Naive thymus-derived CD4-positive, alpha-beta T cell (primary cell): ENCODE measurements at places on chromosomes 1 and 21. TPM values are rescaled to one million over a fixed set of nuclear protein-coding genes. Genes with fewer than 3 reads are reported as not detected.

ARHGEF10L gene
- total RNA-seq, result 0.81 TPM

PRR9 gene
- not detected in 2 replicates for total RNA-seq

DNA sequence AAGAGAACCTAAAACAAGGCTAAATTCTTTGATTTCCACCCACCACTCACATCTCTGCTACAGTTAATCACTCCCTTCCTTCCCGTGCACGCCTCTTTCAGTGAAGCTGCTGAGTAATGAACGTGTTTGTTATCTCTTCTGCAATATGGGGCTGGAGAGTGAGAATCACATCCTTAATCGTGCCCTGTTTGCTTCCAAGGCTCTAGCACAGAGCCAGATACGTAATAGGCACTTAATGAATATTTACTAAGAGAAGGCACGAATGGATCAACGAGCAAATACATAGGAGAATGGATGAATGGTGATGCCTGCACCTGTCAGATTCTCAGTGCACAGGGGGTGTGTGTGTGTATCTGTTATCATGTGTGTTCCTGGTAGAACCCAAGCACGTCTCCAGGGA is 22.1 kb upstream of the FAM43B start:
- DNase-seq, result no peak

DNA sequence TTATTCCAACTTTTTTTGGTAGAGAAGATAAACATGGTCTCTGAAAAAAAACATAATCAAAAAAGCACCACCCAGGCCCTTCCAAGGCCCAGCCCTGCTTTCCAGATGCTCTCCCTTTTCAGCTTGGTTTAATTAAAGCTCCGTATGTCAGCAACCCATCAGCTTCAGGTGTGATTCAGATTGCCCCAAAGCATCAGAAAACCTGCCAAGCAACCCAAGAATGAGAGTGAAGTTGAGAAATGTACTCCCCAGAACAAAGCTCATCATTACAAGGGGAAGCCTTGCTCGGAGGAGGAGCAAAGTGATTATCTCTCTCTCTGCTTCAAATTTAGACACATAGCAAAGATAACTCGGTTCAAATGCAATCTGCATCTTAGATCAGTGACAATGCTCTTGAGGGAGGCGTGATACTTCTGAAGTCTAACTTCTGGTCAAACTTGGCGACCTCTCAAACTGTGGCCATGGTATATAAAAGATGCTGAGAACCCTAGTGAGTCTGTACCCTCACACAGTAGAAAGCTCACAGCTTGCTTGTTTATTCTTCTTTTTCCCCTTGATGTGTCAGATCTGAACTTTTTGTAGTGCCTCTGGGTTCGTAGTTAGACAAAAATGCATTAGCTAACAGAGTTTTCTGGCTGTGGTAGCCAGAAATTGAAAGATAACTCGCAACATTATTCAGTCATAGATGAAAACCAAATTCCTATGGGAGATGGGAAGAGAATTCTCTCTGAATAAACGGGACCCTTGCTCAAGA is 63.3 kb upstream of the ZC3H11B start:
- DNase-seq, result no peak

DNA sequence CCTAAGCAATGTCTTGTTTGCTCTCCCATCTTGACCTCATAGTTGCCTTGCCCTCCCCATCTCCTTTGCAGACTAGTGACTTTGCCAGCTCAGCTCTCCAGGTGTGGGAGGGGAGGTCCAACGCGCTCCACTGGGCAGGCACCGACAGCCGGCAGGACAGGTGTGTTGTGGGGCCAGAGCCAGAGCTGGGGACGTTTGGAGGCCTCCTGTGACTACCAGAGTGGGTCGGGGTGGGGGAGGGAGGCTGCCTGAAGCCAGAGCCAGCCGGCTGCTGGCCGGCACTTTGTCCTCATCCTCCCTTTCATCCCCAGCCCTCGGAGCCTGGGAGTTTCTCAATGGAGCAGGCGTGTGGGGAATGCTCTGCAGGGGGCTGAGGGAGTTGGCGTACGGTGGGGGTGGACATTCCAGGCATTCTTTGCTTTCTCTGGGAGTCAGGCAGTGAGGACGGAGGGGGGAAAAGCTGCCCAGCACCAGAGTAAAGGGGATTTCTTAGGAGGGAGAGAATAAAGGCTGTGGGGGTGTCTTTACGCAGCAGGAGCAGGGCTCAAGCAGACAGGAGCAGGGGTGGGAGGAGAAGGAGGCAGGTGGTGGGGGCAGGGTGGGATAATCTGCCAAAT is 20.2 kb downstream of the NUAK2 start:
- no peak for DNase-seq

DNA sequence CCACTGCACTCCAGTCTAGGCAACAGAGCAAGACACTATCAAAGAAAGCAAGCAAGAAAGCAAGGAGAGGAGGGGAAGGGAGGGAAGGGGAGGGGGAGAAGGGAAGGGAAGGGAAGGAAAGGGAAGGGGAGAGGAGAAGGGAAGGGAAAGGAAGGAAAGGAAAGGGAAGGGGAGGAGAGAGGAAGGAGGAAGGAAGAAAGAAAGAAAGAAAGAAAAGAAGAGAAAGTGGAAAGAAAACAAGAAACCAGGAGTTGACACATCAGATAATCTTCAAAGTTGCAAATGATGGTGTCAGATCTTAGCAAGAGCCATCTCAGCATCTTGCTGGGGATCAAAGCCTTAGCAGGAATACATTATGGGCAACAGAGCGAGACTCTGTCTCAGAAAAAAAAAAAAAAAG is 14.9 kb upstream of the CDA start:
- no peak for DNase-seq

DNA sequence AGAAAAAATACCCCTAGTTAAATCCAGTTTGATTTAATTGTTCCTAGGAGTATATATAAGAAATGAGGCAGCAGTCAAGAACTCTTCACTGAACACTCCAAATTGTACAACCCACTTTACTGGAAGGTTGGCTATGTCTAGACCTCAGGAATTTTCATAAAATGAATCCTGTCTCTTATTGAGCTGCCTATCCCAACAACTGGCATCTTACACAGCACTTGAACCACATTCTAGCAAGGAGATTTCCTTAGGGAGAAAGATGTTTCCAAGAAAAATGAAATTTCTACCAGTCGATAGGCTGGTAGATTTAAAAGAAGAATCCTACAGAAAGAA is 16.3 kb downstream of the RNF19B start:
- no peak for DNase-seq

DNA sequence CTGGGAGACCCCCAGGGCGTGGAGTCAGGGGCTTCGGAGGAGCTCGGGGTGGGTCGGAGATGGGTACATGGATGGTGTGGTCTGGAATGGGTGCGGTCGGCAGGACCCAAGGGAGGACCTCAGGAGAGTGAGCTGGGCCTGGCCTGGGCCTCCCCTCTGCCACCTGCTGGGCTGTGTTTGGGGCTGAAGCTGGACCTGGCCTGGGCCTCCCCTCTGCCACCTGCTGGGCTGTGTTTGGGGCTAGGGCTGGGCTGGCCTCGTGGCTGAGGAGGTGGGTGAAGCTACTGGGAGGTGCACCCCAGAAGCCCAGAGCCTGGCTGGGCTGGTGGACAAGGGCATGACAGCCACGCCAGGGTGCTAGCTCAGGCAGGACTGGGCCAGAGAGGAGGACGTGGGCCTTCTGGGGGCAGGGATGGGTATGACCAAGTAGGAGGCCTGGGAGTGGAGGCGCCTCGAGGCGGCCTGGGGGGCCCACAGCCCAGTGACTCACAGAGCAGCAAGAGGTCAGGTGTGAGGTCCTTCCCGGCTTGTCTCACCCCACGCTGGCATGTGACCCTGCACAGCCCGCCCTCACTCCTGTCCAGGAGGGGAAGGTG is 14.5 kb downstream of the SAMD11 start:
- no peak for DNase-seq
